ENCODE measurements at places on chromosomes 16 and 17.

DNA sequence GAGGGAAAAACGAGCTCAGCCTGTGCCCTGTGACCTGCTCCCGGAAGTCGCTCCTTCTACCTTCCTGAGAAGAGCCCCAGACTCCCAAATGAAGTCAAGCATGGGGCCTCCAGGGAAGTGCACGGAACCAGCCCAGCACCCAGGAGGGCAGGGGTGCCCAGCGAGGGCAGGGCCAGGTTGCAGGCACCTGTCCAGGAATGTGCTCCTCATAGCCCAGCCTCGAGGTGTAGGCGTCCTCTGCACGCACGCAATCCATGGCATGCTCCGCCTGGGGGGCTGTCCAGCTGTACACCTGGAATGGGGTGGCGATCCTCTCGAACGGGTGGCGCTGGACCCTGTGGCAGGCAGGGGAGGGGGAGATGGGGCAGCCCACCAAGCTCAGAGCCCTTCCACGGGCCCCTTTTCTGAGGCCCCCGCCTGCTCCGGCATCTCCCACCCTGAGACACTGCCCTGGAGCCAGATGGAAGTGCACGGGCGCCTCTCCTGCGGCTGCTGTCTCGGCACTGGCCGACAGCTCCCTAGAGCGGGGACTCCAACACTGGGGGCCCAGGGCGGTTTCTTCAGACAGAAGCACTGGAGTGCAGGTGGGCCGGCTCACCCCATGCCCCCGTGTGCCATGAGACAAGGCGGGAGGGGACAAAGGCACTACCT lies 10.9 kb downstream of the CLUH start:
- no peak for DNase-seq

- peak; percentile 73 for DNase-seq
Measured at GRCh38 chr17:9576521-9577372, at the start of gene CFAP52. Gene CFAP52, plus strand, starts transcription at chr17:9576642. Its CDS starts 54 bp downstream, at chr17:9576696.

GRCh38 chr17:48044851-48045250 lies 3.3 kb upstream of the NFE2L1 start:
- DNase-seq = no peak

- no peak for DNase-seq
Measured at GRCh38 chr16:10859658-10860057, 17.3 kb upstream of the CIITA start.

- DNase-seq = no peak
Measured at GRCh38 chr17:64426596-64426995, 22.3 kb upstream of the MILR1 start.

Data from foreskin melanocyte (primary cell).